ENCODE measurements at places on chromosomes 7 and 10.

- DNase-seq, result no peak
Observed at GRCh38 chr7:132643302-132643701, 67.0 kb upstream of the PLXNA4 start.

DNA sequence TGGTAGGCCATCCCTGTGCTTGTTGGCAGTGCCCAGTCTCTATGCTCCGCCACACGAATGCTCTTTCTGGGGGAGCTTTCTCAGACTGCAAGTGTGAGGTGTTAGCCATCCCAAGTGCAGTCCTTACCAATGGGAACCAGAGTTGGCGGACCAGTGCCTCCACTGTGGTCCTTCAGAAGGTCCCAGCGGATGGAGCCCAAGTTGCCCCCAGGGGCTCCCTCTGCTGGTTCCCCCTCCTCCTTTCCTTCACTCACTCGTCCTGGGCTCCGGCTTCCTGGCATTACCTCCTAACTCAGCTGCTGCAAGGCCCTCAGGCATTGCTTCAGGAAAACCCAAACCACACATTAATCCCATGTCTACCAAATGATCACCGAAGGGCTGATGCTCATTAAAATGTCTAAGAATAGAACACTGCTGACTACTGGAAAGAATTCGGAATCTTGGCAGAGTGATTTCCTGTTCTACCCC lies 139.8 kb downstream of the CUBN start:
- DNase-seq, result no peak

DNA sequence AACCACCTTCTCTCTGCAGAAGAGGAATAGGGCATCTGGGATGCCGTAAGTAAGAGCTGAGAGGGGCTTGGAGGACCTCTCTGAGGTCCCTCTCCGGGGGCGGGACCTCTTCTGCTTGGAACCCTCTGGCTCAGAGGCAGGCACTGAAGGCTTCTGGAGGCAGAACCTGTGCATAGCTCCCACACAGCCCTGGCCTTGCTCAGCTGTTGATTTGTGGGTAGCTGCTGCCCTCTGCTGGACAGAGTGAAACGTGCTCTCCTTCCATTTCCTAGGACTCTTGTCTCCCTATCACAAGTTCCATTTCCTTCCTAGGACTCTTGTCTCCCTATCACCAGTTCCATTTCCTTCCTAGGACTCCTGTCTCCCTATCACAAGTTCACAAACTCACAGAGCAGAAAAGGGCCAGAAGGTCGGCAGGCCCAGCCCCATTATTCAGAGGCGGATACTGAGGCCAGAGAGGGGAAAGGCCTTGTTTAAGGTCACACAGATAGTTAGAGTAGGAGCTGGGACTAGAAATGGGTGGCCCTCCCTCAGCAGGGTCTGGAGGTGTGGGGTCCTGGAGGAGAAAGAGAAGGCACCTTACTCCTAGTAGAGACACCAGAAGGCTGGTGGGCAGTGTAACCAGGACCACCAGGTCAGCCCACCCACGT lies 30.3 kb upstream of the GARS1 start:
- DNase-seq, result peak; percentile 78

DNA sequence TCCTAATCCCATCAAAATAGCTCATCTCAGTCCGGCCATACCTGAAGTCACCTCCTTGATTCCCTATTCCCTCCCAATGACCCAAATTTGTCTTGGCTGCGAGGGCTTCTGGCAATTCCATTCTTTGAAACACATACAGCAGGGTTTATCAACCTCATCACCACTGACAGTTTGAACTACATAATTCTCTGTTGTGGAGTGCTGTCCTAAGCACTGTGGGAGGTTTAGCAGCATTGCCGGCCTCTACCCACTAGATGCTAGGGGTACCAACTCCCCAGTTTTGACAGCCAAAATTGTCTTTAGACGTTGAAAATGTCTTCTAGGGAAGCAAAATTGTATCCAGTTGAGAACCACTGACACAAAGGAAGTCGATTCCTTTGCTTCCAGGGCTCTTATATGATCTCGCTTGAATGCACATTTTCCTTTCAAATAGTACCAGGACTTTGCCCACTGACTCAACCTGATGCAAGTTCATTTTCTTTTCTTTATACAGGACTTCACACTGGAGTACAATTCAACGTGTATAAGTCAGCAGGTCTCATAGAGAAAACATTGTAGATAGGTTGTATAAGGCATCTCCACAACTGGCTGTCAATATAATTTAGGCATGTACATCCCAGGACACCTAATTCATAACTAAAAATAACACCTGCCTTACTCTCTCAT lies 133.3 kb downstream of the STRA8 start:
- no peak for DNase-seq

GRCh38 chr10:14971867-14972448 lies 12.8 kb downstream of the MEIG1 start:
- DNase-seq, result no peak

- no peak for DNase-seq
Observed at GRCh38 chr7:3264693-3265339, 36.2 kb upstream of the SDK1 start.

DNA sequence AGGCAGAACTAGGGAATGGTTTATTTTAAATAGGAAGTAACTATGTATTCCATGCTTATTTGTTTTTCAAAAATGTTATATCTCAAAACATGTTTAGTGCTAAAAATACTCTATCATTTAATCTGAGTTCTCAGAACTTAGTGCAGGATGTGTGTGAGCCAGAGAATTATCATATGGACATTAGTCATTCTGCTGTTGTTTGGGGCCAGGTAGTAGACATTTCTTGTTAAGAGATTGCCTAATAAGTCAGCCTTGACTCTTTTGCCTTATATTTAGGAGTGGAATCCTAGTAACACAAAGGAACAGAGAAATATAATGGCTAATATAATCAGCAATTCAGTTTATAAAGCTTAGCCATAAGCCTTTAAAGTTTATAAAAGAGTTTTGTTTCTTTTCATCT lies 149.8 kb downstream of the CCSER2 start:
- no peak for DNase-seq

- no peak for DNase-seq
Observed at GRCh38 chr10:102312683-102313082, 67.4 kb downstream of the GBF1 start.

GRCh38 chr7:44279731-44280505 lies 45.5 kb downstream of the CAMK2B start:
- no peak for DNase-seq

- no peak for DNase-seq
Observed at GRCh38 chr10:11255156-11255555, 237.5 kb downstream of the CELF2 start.

DNA sequence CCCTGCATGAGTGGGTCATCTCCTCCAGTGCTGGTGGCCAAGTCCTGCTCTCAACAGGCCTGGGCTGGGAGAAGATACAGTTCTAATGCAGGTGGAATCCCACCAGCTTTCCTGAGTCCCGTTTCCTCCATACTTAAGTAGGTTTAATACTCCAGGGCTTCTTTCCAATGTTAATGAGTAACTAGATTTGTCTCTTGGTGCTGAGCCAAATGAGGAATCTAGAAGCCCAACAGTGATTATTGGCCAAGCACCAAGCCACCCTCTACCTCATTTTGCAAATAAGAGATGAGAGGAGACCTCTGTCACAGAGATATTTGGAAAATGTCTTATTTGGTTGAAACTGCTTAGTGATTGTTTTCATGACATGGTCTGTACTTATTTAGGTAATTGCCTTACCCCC lies 37.1 kb downstream of the STARD3NL start:
- no peak for DNase-seq

DNA sequence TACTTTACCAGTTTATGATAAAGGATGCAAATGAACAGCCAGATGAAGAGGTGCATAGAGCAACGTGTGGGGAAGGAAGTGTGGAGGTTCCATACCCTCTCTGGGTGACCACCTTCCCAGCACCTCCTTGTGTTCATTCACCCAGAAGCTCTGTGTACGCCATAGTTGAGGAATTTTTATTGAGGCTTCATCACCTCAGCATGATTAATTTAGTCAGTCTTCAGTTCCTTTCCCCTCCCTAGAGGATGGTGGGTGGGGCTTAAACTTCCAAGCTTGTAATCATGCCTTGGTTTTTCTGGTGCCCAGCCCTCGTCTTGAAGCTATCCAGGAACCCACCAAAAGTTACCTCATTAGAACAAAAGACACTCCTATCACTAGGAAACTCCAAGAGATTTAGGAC lies 162.7 kb downstream of the PLCE1 start:
- DNase-seq, result no peak

DNA sequence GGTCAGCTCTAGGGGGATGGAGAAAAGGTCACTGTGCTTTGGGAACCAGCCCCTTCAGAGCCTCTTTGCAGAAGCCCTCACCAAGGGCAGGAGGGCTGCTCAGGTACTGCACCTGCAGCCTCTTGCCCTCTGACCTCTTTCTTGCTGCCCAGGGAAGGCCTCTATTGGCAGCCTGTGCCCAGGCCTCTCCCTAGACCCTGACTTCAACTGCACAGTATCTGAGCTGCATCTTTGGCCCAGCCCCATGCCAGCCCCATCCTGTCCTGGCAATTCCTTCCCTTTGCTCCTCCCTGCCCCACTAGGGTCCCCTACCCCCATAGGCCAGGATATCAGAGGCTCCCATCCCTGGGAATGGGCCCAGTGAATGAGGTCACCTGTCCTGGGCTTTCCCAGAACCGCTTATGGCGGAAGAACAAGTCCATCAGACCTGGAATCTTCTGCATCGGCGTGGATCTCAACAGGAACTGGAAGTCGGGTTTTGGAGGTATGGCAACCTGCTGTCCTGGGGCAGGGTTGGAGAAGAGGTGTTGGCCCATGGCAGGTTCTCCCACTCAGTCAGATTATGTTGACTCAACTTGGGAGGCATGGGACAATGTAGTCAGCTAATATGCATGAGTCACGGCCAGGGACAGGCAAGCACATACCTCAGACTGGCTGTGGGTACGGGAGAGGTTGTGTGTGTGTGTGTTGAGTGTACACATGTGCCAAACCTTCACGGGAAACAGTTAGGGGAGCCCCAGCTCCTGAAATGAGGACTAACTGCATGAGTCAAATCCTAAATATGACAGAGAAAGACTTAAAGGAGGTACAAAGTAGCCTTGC lies 17.1 kb upstream of the CPA1 start:
- no peak for DNase-seq

GRCh38 chr7:101941481-101942383 lies 124.3 kb downstream of the CUX1 start:
- DNase-seq, result no peak

GRCh38 chr10:44965651-44966097 lies 6.1 kb downstream of the RASSF4 start:
- DNase-seq, result no peak

DNA sequence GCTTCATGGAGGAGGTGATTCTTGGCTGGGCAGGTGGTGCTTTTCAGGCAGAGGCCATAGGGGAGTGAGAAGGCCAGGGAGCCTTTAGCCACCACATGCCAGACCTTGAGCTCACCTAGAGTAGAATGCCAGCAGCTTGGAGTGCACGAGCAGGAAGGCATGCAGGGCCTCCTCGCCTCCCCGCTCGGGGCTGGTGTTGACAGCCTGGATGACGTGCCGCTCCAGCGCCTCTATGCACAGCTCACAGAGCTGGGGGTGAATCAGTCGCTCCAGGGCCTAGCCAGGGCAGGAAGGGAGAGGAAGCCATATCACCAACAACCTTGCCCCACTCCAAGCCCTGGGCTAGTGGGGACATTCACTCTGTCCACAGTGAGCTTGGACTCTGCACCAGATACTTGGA lies 15.7 kb downstream of the HPS1 start:
- DNase-seq, result no peak

DNA sequence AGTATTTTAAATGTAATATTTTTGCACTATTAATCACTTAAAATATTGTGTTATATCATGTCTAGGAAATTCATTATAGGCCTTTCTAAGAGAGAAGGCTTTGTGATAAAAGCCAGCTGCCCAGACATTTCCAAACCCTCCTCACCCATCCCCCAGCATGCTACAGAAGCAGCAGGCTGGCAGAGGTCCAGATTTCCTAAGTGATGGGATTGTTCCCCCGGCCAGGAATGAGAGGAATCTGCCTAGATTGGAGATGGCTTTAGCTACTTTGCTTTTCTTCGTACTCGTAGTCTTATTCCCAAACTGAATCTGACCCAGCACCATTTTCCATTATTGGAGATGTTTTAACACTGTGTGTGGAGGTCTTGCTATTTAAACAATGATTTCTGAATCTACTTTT lies 29.4 kb downstream of the CDK14 start:
- no peak for DNase-seq

DNA sequence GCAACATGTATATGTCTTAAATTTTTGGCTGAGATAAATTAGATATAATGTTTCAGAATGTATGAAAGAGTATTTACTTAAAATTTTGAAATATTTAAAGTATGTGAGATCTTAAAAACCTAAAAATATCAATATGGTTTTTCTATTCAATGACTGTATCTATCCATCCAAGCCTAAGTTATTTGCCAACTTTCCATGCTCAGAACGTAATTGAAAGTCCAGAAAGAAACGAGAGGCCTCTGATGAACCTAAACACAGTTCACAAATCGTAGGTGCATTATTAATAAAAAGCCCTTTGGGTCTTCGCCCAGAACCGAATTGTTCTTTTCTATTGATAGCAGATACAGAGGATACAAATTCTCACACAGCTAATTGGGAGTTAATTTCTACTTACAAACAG lies 6.5 kb downstream of the SVIL start:
- no peak for DNase-seq

DNA sequence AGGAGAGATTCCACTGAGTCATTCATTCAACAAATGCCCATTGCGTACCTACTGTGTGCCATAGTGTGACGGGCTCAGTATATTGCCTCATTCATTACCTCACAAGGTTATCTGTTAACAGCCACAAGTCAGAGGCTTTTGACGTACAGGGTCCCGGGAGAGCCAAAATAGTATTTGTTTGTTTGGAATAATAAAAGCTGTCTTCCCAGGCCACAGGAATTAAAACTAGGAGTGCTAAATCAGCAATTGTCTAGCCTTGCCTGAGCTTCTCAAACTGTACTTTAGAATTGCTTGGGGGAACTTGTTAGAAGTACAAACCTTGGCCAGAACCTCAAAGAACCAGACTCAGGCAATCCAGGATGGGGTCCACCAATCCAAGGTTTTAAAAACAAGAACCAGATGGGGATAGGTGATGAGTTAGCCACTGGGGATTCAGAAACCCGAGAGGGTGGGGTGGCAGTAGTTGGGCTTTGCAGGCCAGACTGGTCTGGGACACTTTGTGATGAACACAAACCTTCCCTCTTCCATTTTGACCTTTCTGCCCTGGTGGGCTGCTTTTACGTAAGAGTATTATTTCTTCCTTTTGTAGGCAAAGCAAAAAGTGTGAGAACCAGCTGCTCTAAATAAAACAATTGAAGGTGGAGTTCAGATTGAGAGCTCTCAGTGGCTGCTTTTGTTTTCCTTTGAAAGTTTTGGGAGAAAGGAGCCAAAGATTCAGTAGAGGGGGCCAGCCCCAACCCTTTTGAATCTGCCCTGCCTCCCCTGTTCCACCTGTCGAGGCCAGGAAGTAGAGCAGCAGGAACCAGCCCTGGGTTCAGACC lies 113.0 kb upstream of the ANLN start:
- no peak for DNase-seq

All from hippocampal formation (tissue), 2 donors.